Eye (tissue), 1 donor: ENCODE measurements at places on chromosomes 5 and 9.

DNA sequence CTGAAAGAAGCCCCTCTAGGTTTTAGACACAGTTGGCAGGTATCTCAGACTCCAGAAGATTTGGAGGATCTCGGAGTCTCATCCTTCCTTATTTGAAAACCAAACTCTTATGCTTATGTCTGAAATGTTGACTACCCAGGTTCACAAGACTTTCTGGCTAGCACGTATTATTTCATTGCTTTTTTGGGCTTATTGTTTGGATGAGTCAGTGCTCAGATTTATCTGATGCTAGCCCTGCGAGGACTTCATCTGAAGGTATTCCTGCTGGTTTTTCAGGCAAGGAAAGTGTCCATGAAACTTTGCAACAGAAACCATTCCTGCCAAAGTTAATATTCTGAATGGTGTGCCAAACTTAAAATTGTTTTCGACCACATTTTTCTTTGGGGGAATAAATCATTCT is 8.5 kb downstream of the OSTF1 start:
- no peak for DNase-seq

- DNase-seq: no peak
These were observed 62.9 kb downstream of the GCNT1 start for GRCh38 chr9:76521906-76522305.

- DNase-seq: no peak
These were observed 114.3 kb upstream of the DAP start for GRCh38 chr5:10875201-10875768.

GRCh38 chr9:99762470-99762869 is 59.2 kb upstream of the NR4A3 start:
- DNase-seq: no peak

DNA sequence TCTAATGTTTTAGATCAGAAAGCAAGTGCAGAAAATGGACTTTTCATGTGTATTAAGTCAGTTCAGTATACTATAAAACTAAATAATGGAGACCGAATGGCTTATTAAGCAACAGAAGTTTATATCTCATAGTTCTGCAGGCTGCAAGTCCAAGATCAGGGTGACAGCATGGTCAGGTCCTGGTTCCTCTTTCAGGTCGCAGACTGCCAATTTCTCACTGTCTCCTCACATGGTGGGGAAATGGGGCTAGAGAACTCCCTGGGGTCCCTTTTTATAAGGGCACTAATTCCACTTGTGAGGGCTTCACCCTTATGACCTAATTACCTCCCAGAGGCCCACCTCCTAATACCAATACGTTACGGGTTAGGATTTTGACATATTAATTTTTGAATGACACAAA is 48.7 kb downstream of the RICTOR start:
- no peak for DNase-seq

GRCh38 chr9:97109194-97109811 is 70.4 kb upstream of the CTSV start:
- DNase-seq: peak; percentile 25

DNA sequence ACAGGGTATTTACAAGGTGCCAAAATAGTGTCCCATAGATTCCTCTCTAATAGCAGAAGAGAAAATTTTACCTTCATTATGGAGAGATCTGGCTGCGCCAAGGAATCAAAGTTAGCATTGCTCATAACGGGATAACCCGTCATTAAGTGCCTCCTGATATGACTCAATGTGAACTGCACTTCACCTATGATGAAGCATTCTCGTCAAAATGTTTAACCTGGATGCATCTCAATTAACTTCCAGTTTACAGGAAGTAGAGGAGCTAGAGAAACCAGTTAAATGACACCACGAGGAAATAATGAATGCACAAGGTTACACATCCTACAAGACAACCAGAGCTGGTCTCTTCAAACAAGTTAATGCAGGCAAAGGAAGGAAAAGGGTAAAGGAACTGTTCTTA is 17.2 kb downstream of the FBXW11 start:
- no peak for DNase-seq

- no peak for DNase-seq
These were observed 30.6 kb downstream of the SNX2 start for GRCh38 chr5:122805481-122805880.

DNA sequence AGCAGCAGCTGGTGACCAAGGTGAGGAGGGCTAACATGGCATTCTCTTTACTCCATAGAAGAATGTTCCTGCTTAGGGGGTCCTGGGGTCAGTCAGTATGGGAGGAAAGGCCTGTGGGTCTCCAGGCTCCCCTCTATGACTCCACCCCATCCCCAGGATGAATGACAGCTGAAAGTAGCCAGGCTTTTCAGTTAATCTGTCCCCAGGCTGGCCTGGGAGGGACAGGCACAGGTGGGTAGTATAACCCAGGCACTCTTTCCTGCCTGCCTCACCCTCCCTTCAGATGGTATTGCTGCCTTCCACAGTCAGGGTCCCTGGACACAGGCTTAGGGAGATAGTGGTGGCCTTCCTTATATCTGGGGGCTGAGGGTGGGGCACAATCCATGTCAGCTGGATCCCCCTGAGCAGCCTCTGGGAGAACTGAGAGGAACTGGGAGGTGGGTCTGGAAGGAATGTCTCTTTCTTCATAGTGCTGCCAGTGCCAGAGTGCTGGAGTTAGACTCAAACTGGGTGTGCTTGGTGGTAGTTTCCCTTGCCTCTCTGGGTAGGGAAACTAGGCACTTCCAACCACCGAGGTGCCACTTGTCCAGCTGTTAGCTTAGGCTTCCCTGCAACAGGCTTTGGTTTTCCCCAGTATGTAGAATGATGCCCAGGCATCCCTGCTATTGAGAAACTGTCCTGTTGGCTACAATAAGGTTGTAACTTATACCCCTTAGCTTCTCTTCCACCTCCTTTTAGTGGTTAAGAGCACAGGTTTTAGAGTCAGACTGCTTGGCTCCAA is 27.8 kb downstream of the LARP1 start:
- DNase-seq: no peak

GRCh38 chr9:124721109-124721906 is 49.8 kb downstream of the NR6A1 start:
- no peak for DNase-seq

DNA sequence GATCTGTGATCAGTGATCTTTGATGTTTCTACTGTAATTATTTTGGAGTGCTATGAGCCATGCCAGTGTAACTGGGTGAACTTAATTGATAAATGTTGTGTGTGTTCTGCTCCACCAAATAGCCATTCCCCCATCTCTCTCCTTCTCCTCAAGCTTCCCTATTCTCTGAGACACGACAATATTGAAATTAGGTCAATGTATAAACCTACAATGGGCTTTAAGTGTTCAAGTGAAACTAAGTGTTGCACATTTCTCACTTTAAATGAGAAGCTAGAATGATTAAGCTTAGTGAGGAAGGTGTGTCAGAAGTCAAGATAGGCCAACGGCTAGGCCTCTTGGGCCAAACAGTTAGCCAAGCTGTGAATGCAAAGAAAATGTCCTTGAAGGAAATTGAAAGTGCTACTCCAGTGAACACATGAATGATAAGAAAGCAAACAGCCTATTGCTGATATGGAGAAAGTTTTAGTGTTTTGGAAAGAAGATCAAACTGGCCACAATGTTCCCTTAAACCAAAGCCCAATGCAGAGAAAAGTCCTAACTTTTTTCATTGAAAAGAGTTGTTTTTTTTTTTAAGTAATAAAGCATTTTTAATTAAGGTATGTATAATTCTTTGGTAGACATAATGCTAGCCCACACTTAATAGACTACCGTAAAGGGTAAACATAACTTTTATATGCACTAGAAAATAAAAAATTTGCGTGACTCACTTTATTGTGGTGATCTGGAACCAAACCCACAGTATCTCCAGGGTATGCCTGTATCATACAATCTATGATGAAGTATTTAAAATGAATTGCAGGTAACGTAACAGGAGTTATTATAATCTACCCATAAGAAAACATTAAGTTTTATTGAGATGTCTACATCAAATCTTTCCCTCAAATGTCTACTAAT is 42.5 kb upstream of the ALDH1A1 start:
- no peak for DNase-seq

GRCh38 chr5:140855772-140856674 is at the start of gene PCDHA10:
TSS of gene PCDHA10 (plus strand) at chr5:140855897. CDS start at chr5:140856049, 152 bp downstream.
- DNase-seq: peak; percentile 25

- DNase-seq: peak; percentile 83
These were observed 234.4 kb upstream of the MPDZ start for GRCh38 chr9:13513716-13514444.

DNA sequence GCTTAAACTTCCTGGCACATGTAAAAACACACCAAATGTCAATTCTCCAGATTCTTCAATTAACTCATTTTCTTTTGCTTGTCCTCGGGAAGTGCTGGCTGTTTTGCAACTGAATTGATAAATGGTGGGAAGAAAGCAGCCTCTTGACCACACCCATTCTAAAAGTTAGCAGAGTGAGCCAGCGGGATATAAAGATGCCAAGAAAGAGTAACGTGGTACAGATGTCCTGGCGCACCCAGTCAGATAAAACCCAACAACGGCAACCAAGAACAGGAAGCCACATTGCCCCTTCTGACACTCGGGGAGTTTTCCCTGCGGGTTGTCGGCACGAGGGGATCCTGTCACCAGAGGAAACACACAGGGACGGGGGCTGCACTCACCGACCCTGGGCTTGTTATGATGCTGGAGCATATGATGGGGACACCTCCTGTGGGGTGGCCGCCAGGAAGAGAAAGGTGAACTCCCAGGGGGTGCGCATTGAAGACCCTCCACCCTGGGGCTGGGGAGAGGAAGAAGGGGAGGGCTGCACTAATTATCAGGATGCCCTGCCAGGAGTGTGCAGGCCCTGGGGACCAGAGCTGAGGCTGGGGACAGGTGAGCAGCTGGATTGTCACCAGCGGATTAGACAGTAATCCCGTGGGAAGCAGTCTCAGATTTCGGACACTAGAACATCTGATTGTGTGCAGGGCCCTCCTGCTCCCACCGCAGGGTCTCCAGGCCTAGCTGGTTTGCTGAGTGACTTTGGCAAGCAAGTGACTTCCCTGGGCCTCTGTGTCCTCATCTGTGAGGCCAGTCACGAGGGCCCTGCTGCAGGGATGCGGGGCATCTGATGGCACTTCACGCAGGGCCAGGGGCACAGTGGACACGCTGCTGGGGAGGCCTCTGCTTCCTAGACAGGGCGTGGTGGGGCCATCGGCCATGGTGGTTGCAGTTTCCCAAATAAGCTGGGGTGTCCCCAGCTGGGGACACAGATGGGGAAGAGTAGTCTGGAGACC is 59.2 kb downstream of the CRB2 start:
- DNase-seq: no peak

DNA sequence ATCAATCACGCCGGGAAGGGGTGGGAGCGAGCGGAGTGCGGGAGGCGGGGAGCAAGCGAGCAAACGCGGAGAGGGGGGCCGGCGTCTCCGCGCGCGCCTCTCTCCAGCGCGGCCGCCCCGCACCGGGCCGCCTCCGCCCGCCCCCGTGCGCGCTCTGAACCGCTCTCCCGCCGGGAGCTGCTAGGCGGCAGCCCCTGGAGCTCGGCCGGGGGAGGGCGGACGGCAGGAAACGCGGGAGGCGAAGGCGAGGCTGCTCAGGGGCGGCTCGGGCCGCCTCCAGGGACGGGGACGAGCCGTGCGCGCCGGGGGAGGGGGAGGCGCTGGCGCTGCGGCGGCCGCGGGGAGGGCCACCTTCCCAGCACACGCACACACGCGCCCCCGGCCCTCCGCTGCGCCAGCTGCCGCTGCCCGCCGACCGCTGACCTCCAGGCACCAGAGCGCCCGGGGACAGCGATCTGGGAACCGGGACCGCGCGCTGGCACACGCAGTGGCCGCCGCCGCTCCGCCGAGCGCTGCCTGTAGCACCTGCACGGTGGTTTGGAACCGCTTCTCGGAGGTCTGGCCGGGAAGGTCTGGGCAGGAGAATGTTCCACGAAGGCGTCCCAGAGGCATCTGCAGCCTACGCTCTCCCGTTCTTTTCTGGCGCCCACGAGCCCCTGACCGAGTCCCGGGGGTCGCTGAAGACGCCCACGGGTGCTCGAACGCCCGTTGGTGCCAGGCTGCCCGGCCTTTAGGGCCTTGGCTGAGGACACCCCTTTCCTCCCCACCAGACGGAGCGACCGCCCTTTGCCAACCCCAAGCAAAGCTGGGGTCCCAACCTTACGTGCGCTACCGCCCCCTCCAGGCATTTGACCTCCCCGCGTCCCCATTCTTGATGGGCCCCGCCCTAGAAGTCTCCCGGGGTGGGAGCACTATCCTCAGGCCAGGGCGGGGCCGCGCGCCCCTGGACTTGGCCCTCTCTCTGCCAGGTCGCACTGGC is at the start of gene GABBR2:
GABBR2 (minus strand) TSS at position 3 of the 979 bp plus-strand sequence. CDS start 198 bp downstream, outside the sequence.
- DNase-seq: peak; percentile 65

DNA sequence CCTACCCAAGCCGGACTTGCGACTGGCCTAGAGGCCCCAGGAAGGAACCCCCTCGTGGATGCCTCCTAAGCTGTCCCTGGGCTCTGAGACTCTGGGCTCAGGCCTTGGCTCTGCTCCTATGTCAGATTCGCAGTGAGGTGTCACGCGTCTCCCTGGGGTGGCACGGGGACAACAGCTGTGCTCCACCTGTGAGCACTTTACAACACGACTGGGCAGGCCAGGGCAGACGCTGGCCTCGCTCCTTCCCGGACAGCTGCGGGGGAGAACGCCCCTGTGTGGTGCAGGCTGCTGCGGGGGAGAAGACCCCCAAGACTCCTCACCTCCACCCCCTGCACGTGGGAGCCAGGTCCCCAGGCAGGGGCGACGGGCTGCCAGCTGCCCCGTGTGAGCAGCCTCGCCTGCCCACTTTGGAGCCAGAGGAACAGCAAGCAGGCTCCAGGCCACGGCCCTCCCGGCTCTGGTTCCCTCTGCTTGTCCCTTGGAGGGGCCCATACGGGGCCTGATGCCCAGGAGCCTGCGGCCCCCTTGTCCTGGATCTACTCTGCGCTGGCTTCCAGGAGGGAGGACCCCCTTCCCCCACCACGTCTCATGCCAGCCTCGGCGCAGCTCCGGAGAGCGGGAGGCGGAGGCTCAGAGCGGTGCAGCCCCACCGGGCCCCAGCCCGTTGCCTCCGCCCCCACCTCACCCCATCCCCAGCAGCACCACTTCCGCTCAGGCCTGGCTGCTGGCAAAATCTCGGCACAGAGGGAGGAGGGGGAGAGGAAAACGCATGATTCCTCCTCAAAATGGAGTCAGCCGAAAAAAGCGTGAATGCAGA is 36.0 kb downstream of the SARDH start:
- peak; percentile 83 for DNase-seq

- no peak for DNase-seq
These were observed 278.0 kb upstream of the SMC2 start for GRCh38 chr9:103816146-103816545.

DNA sequence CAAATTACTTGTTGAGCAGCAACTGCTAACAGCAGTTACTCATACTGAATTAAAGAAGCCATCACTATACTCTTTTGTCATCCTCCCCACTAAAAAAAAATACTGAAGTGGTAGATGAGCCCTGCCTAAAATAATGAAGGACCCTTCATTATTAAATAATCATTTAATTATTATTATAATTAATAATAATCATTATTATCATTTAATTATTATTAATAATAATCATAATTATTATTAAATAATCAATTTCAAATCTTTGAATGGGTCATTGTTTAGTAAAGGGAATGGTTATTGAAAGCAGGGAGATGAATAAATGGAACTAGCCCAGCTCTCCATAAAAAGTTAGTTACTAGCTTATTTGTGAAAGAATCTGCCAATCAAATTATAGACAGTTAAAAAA is 396.4 kb downstream of the NFIB start:
- DNase-seq: no peak
